ENCODE measurements at places on chromosomes 11 and 22. TPM values are rescaled to one million over a fixed set of nuclear protein-coding genes. Genes with fewer than 3 reads are reported as not detected.

The OR52I2 gene
- total RNA-seq: not detected

The ESAM gene
- total RNA-seq: 0.45 TPM

The RAG2 gene
- not detected for total RNA-seq

The PLEKHA7 gene
- 3.5 TPM for total RNA-seq

The KCNK4 gene
- total RNA-seq: not detected

The OR52J3 gene
- not detected for total RNA-seq

The SLC17A6 gene
- total RNA-seq: not detected

The AGBL2 gene
- total RNA-seq: 5.9 TPM

The TRPC6 gene
- not detected for total RNA-seq

The VWCE gene
- total RNA-seq: 1.6 TPM

The SCGB2A2 gene
- total RNA-seq: not detected

The CCDC87 gene
- 0.08 TPM for total RNA-seq

The SLC22A9 gene
- total RNA-seq: not detected

The PKNOX2 gene
- total RNA-seq: not detected

The BANF1 gene
- total RNA-seq: 223 TPM

The SDHD gene
- 97.1 TPM for total RNA-seq

The FDX1 gene
- 8.2 TPM for total RNA-seq

The GAB2 gene
- 16.6 TPM for total RNA-seq

The NCAM1 gene
- 0.42 TPM for total RNA-seq

The NAALAD2 gene
- not detected for total RNA-seq

The ACR gene
- total RNA-seq: not detected

The OR2AT4 gene
- total RNA-seq: not detected

The PATE1 gene
- total RNA-seq: not detected

Data from activated CD4-positive, alpha-beta T cell treated with anti-CD3 and anti-CD28 coated beads, Interleukin-2, amount 10 ng/mL, durations not matched to agents 7 days and 5 days (primary cell).